ENCODE measurements at places on chromosomes 4 and X. TPM values are rescaled to one million over a fixed set of nuclear protein-coding genes. Genes with fewer than 3 reads are reported as not detected.

Gene OTC
- total RNA-seq, result not detected

Gene SCRG1
- total RNA-seq, result not detected

Gene TBCK
- 2.2 TPM for total RNA-seq

Gene SPOCK3
- total RNA-seq, result 0.40 TPM

Gene CT83
- total RNA-seq, result not detected

Gene H2AZ1
- total RNA-seq, result 628 TPM

Gene STPG2
- not detected for total RNA-seq

Gene ZNF630
- 0.22 TPM for total RNA-seq

Gene ADGRA3
- 17.4 TPM for total RNA-seq

Gene TMSB15A
- total RNA-seq, result 0.81 TPM

Gene MAOA
- 0.61 TPM for total RNA-seq

Gene STOX2
- total RNA-seq, result 3.2 TPM

Gene NDST4
- not detected for total RNA-seq

Gene USP17L28
- total RNA-seq, result not detected

Gene TLR2
- 0.20 TPM for total RNA-seq

Gene FRAS1
- 1.7 TPM for total RNA-seq

Gene VCX3A
- total RNA-seq, result not detected

Gene NMU
- total RNA-seq, result 1.0 TPM

Gene ERCC6L
- 9.8 TPM for total RNA-seq

Gene GPR50
- total RNA-seq, result 0.14 TPM

Gene GPR78
- total RNA-seq, result not detected

Data from A549 treated with GW870086 at 1 μM for 4 hours (cell line).